IMR-90 (cell line): ENCODE measurements at places on chromosomes 3 and 15.

DNA sequence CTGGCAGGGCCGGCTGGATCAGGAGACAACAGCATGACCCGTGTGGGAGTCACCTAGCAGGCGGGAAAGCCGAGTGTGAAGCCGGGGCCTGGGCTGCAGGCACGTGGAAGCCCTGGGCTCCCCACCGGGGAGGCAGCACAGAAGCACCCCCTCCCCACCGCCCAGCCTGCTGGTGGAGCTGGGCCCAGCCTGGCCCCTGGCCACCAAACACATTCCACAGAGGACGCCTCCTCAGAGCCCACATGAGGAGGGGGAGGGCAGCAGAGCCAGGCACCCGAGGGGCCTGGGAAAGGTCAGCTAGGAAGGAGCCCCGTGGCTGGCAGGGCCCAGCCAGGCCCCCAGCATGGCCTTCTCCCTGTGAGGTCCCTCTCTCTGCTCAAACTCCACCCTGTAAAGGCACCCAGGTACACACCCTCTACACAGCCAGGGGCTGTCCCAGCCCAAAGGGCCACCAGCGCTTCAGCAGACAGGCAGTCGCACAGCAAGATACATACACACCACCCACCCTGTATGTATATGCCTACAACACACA lies 4.5 kb downstream of the PLXNB1 start:
- DNase-seq = no peak

DNA sequence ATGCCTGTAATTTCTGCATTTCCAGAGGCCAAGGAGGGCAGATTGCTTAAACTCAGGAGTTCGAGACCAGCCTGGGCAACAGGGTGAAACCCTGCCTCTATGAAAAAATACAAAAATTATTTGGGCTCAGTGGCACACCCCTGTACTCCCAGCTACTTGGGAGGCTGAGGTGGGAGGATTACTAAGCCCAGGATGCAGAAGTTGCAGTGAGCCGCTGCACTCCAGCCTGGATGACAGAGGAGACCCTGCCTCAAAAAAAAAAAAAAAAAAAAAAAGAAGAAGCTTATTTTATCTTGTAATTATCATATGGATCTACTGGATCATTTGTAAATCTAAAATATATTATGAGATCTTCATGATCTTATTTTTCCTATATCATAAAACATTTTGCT lies 84.1 kb downstream of the PPCDC start:
- no peak for DNase-seq

- DNase-seq = no peak
Observed at GRCh38 chr15:25065286-25065685, 110.5 kb downstream of the SNRPN start.

DNA sequence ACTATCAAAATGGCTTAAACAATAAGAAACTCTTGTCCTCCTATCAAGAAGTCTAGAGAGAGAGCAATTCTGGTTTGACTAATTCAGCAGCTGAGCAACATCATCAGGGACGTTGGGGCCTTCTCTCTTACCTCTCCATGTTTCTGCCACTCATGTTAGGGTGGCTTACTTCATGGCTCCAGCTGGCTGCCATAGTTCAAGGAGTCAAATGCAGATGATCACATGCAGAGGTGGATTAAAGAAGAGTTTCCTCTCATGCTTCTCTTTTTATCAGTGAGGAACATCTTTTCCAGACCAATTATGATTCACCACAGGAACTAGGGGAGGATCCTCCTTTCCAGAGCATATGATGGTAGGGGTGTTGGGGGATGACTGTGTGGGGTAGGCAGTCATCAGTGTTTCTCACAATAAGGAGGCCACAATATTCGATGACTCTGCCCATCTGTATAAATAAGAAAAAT lies 45.5 kb downstream of the NEK11 start:
- DNase-seq = peak; percentile 13

GRCh38 chr3:5045961-5046360 lies 66.7 kb downstream of the BHLHE40 start:
- DNase-seq = no peak

DNA sequence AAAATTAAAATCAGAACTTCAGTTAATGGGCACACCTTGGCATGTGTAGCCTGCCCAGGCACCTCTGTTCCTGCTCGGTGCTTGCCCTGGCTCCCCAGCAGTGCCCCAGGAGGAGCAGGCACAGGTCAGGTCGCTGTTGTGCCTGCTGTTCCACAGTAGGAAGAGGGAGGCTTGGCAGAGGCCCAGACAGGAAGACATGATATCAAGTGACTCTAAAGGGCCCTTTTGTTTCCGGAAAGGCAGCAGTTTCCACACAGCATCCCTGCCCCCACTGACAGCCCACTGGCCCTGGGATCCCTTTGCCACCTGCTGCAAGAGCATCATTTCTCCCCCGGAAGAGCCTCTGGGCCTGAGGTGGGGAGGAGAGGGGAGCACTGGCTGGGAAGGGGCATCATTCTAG lies 40.5 kb upstream of the HES1 start:
- no peak for DNase-seq

GRCh38 chr3:51716805-51717204 lies 9.9 kb downstream of the GRM2 start:
- no peak for DNase-seq

DNA sequence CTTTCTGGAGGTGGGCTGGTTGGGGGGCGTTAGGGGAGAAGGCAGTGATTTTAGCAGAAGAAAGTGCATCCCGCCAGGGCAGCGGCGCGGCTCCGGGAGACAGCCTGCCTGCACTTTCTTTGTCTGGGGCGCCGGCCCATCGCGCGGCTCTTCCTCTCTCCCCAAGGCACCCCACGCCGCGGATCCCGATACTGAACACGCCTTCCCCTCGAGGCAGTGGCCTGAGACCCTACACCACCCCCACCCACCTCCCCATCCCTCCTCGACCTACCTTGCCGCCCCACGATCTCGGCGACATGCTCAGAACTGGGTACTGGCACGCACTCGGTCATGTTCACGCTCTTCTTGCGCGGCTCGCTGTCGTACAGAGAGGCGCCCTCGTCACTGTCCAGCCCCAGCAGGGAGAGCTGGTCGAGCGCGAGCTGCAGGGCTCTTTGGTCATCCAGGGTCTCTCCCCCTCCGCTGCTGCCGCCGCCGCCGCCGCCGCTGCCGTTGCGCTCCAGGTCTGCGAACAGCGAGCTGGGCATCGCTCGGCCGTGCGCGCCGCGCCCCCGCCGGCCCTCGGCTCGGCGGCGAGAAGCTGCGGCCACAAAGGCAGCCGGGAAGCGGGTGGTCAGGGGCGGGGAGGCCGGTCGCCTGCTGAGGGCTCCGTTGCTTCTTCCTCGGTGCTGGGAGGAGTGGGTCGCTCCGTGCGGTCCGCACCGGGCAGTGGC lies 483 bp downstream of the MEX3B start:
- DNase-seq = peak; percentile 54

DNA sequence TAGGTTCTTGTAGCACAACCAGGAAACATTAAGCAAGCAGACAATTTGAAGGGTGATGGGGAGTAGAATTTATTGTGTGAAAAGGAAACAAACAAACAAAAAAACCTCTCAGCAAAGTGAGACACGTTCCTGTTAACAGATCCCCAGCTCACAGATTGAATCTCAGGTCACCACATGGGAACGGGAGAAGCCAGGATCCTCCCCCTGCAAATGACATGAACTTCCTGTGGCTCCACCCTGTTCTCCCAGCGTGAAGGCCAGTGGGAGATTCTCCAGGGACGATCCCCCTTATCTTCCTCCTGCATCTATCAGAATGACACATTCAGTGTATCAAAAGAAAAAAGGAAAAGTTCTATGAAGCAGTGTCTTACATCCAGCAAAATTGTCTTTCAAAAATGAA lies 1488.1 kb downstream of the OTOL1 start:
- DNase-seq = no peak

GRCh38 chr15:84982301-84982920 lies 755 bp downstream of the PDE8A start:
- DNase-seq = peak; percentile 18

- DNase-seq = no peak
Observed at GRCh38 chr15:52529341-52529924, 753 bp upstream of the MYO5A start.

DNA sequence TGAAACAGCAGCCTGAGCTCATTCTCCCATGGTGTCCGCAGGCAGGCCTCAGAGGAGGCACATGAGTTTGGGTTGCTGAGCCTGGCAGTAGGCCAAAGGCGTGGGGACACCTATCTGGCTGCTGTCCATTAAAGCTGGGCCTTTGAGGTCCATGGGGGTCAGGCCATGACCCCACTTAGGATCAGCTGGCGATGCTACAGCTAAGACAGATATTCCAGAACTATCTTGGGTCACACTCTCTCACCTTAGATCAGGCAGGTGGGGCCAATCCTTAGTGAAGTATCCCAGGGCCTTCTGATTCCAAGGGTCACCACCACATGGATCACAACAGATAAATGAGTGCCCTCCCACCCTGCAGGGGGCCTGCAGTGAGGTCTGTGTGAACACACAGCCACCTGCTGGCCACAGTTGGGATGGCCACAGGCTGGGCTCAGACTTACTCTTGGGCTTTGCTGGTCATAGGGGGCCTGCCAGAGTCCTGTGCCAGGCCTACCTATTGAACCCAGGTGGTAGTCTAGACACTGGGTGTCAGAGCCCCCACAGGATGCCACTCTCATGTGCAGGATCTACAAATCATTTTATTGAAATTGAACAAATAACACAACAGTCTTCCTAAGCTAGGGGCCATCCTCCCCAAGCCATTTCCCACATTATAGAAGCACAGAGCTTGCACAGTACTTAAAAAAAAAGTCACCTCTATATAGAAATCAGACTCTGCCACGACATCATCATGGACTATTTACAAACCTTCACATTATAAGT lies 2.0 kb upstream of the HYAL2 start:
- peak; percentile 61 for DNase-seq

GRCh38 chr3:28286595-28286994 lies 45.2 kb downstream of the CMC1 start:
- DNase-seq = peak; percentile 46

- DNase-seq = peak; percentile 53
Observed at GRCh38 chr3:186044968-186045367, 63.9 kb downstream of the ETV5 start.

GRCh38 chr3:173913397-173913796 lies 515.9 kb downstream of the NLGN1 start:
- DNase-seq = peak; percentile 54
